CMK (cell line): ENCODE measurements at places on chromosomes 16 and 17.
A peak's percentile ranks its signal among the peaks of the same experiment; 100 is the strongest.

DNA sequence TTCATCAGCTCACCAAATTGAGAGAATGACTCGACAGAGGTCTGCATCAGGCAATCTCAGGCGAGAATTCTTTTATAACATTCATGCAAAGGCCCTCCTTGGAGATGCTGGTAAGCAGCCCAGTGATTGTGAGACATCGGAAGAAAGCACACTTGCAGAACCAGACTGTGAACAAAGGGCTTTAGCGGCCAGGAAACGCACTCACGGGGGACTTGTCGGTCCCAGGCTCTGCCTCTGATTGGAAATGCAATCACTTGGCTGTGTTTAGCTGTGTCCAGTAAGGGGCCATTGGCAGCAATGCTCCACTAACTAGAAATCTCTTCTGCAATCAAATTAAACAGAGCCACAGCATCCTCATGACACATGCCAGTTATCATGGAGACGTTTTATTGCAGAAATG lies 226.7 kb upstream of the CDH13 start:
- no peak for DNase-seq

- DNase-seq: no peak
Measured at GRCh38 chr16:78523212-78523985, 423.9 kb downstream of the WWOX start.

DNA sequence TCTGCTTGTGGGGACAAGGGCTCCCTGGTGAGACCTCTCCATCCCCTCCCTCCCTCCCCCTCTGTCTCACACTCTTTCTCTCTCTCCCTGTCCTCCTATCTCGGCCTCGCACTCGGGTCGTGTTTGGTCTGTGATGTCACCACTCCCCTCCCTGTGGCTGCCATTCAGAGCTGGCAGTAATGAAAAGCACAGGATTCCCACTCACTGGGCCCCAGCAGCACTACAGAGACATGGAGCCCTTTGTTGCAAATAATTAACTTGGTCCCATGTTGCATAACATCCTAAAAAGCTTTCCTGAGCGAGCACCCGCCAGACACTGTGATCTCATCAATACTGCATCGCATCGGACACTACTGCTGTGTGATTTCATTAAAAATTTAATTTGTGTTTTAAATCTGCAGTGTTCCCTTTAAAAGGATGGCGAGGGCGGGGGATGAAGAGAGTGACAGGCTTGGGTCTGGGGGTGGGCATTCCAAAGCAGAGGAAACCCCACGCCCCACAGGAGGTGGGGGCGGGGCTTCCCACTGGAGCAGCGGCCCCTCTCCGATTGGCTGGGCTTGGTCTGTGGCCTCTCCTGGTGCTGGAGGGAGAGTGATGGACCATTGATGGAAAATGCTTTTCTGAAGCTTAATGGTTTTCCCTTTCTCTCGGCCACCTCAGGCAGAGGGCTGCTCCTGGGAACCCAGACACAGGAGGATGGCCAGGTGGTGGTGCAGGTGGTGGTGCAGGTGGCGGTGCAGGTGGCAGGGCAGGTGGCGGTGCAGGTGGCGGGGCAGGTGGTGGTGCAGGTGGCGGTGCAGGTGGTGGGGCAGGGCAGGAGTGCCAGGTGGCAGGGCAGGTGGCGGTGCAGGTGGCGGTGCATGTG lies 15.3 kb upstream of the NPTX1 start:
- DNase-seq: no peak

- no peak for DNase-seq
Measured at GRCh38 chr16:85497622-85498314, 115.4 kb upstream of the GSE1 start.

GRCh38 chr17:62693616-62694409 lies 66.3 kb downstream of the MRC2 start:
- no peak for DNase-seq

DNA sequence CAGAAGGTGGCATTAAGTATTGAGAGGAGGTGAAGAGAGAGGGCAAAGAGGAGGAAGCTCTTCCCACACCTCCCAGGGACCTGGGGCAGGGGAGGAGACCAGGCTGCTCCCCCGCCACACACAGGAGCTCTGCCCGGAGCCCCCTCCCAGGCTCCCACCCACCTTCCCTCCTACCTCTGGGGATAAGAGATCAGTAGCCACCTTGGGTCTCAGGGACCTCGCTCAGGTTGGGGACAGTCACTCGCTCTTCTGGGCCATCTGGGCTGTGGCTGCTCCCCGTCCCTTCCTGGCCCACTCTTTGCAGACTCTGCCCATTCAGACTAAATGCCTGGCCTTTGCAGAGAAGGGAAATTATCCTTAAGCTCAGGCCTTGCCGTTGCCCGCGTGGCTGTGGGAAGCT lies 14.9 kb upstream of the C16orf74 start:
- no peak for DNase-seq

DNA sequence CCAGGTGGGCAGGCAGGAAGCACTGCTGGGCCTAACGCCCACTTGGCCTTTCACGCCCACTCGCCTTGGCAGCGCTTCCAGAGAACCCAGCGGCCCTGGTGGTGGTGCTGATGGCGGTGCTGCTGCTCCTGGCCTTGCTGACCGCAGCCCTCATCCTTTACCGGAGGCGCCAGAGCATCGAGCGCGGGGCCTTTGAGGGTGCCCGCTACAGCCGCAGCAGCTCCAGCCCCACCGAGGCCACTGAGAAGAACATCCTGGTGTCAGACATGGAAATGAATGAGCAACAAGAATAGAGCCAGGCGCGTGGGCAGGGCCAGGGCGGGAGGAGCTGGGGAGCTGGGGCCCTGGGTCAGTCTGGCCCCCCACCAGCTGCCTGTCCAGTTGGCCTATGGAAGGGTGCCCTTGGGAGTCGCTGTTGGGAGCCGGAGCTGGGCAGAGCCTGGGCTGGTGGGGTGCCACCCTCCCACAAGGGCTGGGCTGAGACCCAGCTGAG lies 64.7 kb downstream of the MRC2 start:
- DNase-seq: no peak

DNA sequence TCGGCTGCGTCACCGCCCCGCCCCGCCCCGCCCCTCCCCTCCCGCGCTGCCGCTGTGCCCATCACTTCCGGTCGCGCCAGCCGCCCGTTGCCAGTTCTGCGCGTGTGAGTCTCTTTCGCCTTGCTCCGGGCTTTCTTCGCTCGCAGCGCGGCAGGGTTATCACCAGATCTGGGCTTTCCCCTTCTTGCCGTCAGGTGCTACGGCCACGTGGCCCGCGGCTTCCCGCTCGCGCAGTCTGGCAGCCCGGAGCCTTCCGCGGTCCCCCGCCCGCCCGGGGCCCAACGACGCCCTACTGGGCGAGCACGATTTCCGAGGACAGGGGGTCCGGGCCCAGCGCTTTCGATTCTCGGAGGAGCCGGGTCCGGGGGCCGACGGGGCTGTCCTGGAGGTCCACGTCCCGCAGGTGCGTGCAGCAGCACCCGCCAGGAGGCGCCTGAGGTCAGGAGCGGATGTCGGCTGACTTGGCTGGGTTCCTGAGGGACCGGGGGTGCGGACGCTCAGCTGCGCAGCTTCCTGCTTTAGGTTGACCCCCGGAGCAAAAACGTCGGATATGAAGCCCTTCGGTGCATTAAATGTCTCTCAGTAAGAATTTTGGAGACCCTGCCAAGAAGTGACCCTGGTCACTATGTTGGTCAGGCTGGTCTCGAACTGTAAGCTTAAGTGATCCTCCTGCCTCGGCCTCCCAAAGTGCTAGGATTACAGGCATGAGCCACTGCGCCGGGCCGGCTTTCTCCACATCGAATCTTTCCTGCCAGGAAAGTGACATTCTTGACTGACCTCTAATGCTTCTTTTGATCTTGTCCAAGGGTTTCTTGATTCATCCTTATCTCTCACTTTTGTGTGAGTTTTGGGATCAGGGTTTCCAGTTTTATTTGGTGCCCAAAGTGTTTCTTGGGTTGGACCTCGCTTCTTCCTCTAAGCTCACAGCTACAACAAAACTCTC lies at the start of gene METTL23:
METTL23 (plus strand) TSS at position 64 of the 943 bp plus-strand sequence. CDS start 2,872 bp downstream, outside the sequence.
- DNase-seq: no peak

DNA sequence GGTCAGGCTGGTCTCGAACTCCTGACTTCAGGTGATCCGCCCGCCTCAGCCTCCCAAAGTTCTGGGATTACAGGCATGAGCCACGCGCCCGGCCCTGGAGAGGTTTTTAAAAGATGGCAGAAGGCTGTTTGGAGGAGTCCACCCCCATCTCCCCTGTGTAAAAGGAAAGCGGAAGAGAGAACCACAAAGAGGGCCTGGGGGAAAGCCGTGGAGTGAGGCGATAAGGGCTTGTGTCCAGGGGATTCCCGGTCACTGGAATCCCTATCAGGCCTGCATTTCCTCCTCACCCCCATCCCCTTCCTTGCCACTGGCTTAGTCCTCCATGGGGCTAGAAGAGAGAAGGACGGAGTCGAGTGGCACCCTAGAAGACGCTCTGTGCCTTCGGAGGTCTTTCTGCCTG lies at the start of gene GP1BA:
GP1BA (plus strand) TSS at position 315 of the 400 bp plus-strand sequence. CDS start 328 bp downstream, outside the sequence.
- DNase-seq: peak; percentile 76

GRCh38 chr17:38982858-38983746 lies 15.9 kb upstream of the FBXO47 start:
- DNase-seq: peak; percentile 7

DNA sequence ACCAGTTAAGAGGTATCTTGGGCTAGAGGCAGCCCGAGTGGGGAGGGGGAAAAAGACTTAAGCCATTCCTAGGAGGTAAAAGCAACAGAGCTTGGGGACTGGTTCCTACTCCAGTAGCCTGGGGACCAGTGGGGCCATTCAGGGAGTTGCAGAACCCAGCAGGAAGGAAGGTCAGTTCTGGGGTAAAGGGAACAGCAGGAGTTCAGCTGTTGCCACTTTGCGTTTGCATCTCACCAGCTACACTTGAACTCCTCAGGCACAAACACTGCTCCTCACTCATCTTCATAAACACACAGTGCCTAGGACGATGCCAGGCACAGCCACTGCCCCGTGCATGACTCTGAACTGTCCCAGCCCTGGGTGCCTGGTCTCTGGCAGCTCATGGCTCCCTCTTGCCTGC lies 4.0 kb downstream of the HAP1 start:
- no peak for DNase-seq

DNA sequence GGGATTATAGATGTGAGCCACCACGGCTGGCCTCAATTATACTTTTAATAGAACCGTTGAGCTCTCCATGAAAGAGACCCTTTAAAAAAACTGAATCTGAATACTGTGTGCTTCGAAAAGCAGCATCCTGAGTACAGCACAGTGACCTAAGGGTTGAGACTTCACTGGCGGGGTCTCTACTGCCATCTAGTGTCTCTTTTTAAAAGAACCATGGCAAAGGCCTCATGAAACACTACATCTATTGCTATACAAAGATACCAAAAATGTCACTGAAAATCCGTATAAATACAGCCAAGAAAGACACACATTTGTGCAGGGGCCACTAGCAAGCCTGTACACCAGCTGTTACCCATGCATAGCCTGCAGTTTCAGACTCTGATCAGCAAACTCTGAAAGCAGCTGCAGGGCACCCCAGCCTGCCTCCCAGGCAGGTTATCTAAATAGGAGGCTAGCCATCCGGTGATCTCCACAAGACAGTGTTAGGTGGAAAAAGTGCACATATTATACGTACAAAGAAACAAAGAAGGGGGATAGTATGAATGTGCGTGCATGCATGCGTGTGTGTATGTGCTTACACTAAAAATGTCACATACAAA lies 35.3 kb downstream of the NPLOC4 start:
- DNase-seq: peak; percentile 21

DNA sequence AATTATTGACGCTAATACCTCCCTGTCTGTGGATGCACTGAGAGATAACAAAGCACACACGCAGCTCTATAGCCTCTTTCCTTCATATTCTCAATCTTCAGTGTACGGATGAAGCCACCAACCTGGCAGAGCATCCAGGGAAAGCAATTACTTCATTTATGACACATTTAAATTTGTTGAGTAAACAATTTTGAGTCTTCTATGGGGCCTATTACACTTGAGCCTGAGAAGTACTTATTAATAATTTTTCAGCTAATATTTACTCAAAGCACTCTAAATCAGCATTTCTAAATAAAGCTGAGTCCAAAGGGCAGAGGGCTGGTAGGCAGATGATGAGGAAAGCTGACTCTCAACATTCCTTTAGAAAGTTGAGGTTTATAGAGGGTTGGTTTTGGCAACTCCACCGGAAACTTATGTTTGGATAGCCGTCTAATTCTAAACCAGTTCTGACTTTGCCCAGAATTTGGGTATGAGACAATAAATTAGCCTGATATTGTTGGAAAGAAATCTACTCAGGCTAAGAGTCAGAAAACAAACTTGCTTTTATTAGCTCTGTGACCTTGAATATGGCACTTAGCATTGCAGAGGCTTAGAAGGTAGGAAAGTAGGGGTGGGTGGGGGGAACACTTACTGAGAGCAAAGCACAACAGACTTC lies 643.5 kb downstream of the CDH11 start:
- DNase-seq: no peak

DNA sequence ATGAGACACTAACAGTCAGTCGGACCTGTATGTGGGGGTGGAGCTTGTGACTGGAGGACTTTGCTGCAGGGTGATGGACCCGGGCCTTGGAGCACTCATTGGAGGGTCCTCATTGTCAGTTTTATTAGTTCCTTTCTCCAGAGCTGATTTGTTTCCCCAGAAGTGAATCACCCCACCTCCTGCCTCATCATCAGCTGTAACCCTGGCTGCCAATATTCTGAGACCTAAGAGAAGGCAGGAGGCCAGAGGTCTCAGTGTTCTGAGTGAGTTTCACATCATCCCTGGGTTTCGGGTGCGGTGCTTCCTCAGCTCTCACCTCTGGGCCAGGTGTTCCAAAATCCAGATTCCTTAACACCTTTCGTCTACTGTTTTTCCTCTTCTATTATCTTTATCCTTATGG lies 49.9 kb upstream of the KIFC3 start:
- DNase-seq: no peak

GRCh38 chr17:80009391-80010282 lies 26.0 kb downstream of the TBC1D16 start:
- no peak for DNase-seq

DNA sequence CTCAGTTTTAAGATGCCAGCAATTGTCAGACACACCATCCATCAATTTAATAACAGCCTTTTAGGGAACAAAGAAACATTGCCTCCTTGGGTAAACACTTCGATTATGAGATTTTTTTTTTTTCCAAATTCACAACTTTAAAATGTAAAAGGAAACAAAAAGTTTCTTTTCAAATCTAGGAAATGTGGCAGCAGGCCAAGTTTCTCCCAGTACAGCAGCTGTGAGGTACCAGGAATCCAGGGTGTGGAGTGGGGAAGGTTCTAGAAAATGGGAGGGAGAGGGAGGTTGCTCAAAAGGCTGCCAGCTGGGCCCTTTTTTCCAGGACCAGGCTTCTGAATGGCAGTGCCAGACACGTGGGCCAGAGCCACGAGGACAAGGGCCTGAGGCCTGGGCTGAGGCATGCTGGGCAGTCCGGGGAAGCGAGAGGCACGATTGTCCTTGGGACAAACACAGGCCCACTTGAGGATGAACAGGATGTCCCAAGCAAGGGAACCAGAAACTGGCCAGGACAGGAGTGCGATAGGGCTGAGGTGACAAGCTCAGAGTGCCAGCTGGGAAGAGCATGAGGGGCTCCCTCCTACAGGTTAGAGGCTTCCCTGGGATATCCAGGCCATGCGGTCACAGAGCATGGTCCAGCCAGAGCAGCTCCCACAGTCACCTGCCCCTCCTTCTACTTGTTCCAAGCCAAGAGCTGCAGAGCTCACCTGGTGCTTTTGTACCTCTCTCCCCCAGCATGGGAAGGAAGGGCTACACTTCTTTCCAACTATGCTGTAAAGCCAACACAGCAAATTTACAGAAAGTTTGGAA lies 215.1 kb downstream of the KATNIP start:
- no peak for DNase-seq

GRCh38 chr16:10601444-10602408 lies 21.3 kb upstream of the EMP2 start:
- no peak for DNase-seq
